ENCODE measurements at places on chromosomes 7 and 10.

- no peaks in the 10 kb centered on the region for H3K27me3 ChIP-seq
- H3K4me1 ChIP-seq, result peaks cover 6% of the 10 kb centered on the region
These were observed 128.7 kb downstream of the ETV1 start for GRCh38 chr7:13860734-13861133.

DNA sequence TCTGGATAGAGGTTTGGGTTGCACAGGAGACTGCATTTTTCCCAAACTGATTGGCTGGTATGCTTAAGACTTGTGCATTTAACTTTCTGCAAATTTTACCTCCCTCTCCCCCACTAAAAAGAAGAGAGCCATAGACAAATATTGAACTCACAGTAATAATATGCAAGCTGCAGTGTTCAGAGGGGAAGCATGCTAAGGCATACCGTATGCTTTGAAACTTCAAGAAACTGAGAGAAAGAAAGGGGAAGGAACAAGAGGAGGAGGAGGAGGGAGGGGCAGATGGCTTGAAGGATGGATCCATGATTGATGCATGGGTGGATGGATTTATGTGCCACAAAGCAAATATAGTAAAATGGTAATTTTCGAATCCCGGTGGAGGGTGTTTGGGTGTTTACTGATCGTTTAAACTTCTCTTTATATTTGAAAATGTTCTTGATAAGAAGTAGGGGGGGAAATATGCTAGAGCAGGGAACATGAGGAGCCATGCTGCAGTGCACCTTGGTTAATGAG is 7.8 kb upstream of the KLF6 start:
- H3K4me3 ChIP-seq, result no peak overlapping the region
- no peaks in the 10 kb centered on the region for H3K27me3 ChIP-seq
- H3K4me1 ChIP-seq, result peaks cover 10% of the 10 kb centered on the region
- H3K36me3 ChIP-seq, result no peaks in the 10 kb centered on the region
- DNase-seq, result no peak

DNA sequence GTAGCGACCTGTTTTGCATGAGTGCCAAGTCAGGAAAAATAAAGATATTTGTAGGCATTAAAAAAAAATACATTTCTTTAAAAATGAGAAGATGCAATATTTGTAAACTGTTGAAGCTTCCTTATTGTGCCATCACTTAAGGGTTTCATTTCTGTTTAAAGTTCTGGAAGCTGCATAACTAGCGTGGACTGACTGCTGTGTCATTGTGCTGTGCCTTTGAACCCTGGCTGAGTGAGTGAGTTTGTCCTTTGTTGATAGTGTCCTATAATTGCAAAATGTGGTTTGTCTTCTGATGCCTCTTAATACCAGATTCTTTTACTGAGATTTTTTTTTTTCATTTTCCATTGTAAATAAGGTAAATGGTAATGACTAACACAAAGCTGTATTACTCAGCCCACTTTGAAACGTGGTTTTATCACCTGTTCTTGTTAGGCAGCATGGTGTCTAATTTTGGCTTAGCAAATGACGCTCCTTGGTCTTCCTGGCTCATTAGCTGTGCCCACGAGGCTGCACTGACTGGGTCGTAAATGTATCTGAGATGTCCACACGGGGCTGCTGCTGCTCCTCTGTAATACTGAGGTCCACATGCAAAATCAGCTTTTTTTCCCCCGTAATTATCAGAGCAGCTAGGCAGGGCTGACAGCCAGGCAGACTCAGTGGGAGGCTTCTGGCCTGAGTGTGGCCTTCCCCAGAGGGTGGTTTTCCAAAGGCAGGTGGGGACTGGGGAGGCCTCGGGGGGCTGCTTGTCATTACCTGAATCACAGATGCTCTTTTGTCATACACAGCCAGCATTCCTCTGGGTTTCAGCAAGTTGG is 14.8 kb downstream of the ZSCAN25 start:
- H3K27me3 ChIP-seq, result no peaks in the 10 kb centered on the region
- DNase-seq, result no peak

- H3K27me3 ChIP-seq, result no peaks in the 10 kb centered on the region
- no peak overlapping the region for H3K4me3 ChIP-seq
- DNase-seq, result no peak
- peaks cover 15% of the 10 kb centered on the region for H3K4me1 ChIP-seq
- H3K27ac ChIP-seq, result peak overlapping the region; percentile 24
These were observed 20.3 kb downstream of the NACAD start for GRCh38 chr7:45068236-45069023.

GRCh38 chr10:78539247-78539766 is 505.6 kb downstream of the RPS24 start:
- H3K4me3 ChIP-seq, result no peak overlapping the region
- peaks cover 19% of the 10 kb centered on the region for H3K27me3 ChIP-seq
- peaks cover 17% of the 10 kb centered on the region for H3K4me1 ChIP-seq
- H3K27ac ChIP-seq, result no peak overlapping the region

- H3K4me3 ChIP-seq, result no peak overlapping the region
- no peak for DNase-seq
- H3K27ac ChIP-seq, result no peak overlapping the region
- peaks cover 5% of the 10 kb centered on the region for H3K4me1 ChIP-seq
- peaks cover 20% of the 10 kb centered on the region for H3K27me3 ChIP-seq
These were observed 17.4 kb downstream of the DLG5 start for GRCh38 chr10:77909021-77909748.

GRCh38 chr10:110919349-110919931 is at the start of gene SHOC2:
SHOC2 (plus strand) TSS chr10:110919604; CDS start chr10:110964359, 44,755 bp downstream.
- peak; percentile 94 for DNase-seq
- peaks cover 4% of the 10 kb centered on the region for H3K36me3 ChIP-seq
- peak within 1 kb of the TSS; percentile 98 for H3K4me3 ChIP-seq
- no peaks in the 10 kb centered on the region for H3K27me3 ChIP-seq
- peak within 1 kb of the TSS; percentile 100 for H3K27ac ChIP-seq

GRCh38 chr7:84110400-84110799 is 84.2 kb downstream of the SEMA3A start:
- no peak overlapping the region for H3K4me3 ChIP-seq
- H3K27me3 ChIP-seq, result no peaks in the 10 kb centered on the region
- no peaks in the 10 kb centered on the region for H3K36me3 ChIP-seq
- no peak for DNase-seq
- no peak overlapping the region for H3K27ac ChIP-seq
- H3K4me1 ChIP-seq, result no peaks in the 10 kb centered on the region

Data from T-helper 17 cell (primary cell).